ENCODE measurements at places on chromosomes 16 and 17. TPM values are rescaled to one million over a fixed set of nuclear protein-coding genes. Genes with fewer than 3 reads are reported as not detected.

Gene ELOB
- total RNA-seq = 98.8 TPM

Gene HOXB4
- total RNA-seq = 0.09 TPM

Gene ANKFN1
- 19.1 TPM for total RNA-seq

Gene MAP2K6
- 32.6 TPM for total RNA-seq

Gene SERPINF2
- total RNA-seq = 0.18 TPM

Gene ASGR1
- 11.2 TPM for total RNA-seq

Gene DOC2A
- total RNA-seq = 6.2 TPM

Gene DOC2B
- 32.5 TPM for total RNA-seq

DNA sequence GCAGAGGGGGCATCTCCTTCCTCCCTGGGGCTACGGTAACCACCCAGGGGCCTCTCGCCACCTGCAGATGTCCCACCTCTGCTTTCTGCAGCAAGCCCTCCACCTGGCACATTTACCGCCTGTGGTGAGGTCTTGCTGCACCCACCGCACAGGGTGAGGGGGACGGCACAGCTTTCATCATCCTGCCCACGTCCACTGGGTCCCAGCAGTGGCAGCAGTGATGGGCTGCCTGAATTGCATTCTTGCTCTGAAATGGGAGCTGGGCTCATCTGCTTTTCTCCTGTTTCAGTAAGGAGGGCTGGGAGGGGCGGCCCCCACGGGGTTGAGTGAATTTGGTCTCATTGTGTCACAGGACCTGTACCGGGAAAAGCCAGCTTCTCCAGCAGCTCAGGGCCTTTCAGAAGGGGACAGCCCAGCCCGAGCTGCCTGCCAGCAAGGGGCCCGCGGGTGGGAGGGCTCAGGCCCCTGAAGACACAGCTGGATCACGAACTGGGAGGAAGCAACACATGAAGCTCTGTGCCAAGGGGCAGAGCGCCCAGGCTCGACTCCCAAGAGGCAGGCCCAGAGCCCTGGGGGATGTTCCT, 12.7 kb downstream of the DNAAF8 start:
- no peak for DNase-seq

- DNase-seq = peak; percentile 89
These were observed 4.3 kb downstream of the CANT1 start for GRCh38 chr17:79005063-79005861.

- no peak for DNase-seq
These were observed 12.1 kb upstream of the USP10 start for GRCh38 chr16:84687715-84688114.

DNA sequence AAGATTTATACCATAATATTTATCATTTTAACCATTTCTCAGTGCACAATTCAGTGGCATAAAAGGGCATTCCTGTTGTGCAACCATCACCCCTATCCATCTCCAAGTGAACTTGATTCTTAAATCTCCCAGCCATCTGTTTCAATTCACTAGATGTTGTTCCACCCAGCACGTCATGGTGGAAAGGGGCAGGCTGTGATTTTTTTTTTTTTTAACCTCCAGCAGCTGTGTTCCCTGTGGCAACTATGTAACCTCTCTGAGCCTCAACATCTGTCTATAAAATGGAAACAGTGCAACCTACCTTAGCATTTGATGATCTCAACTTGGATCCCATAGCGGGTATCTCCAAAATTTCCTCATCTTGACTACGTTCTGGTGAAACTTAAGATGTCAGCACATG, 604.5 kb downstream of the WWOX start:
- DNase-seq = no peak

GRCh38 chr16:11630046-11630767, 38.0 kb upstream of the SNN start:
- no peak for DNase-seq

DNA sequence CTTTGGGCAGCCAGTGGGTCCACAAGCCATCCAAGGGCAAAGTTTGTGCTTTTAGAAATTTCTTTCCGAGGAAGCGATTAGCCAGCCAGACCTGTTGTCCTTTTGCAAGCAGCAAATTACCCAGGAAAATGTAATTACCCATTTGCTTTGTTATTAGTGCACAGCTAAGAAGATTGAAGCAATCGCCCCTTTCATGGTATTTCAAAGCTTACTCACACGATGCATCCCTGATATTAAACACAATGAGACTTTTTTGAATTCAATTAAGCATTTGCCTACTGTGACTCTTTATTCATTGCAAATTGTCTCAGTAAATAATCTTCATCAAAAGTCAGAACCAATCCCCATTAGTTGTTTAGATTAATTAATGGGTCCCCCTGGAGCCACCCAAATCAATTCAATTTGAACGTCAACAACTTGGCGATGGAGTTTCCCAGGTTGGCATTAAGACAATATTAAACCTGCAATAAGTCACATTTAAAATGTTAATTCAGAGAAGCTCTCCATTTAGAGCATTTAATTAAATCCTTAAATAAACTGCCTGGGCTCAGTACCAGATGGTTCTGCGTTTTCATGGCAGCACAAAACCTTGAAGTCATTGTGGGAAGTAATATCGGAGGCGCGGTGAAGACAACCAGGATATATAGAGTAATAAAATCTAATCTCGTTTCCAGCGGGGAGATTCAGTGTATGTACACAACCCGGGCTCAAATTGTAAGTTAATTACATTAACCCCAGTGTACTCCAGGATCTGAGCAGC, 366.2 kb upstream of the TNRC6C start:
- DNase-seq = no peak

GRCh38 chr17:64503821-64504768, 2.0 kb downstream of the DDX5 start:
- DNase-seq = no peak

- DNase-seq = no peak
These were observed 1432.0 kb upstream of the GOT2 start for GRCh38 chr16:60166111-60166510.

GRCh38 chr16:58276346-58276951, 18.4 kb downstream of the PRSS54 start:
- DNase-seq = no peak

DNA sequence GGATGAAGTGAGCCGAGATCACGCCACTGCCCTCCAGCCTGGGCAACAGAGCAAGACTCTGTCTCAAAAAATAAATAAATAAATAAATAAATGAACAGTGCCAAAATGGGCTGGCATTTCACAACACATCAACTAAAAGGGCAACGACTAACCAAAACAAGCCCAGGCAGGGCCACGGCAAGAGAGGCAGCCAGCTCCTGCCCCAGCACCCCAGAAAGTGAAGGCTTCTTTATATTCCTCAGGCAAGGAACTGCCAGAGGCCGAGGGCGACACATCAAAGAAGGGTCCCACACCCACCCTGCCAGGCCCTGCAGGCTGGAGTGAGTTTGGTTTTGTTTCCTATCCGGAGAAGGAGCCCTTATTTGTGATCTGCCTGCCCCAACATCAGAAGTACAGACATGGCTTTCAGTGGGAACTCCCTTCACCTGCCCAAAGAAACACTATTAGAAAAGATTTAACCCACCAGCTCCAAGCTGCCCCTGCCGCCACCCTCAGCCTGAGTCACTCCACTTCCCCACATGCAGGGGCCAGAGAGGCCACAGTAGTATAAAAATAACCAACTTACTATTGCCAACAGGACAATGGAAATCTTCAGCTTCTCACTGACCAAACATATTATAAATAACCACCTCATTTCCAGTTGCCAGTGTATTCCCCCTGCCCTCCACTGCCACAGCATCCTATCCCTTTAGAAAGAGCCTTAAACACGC, 8.0 kb downstream of the FBXO31 start:
- no peak for DNase-seq

DNA sequence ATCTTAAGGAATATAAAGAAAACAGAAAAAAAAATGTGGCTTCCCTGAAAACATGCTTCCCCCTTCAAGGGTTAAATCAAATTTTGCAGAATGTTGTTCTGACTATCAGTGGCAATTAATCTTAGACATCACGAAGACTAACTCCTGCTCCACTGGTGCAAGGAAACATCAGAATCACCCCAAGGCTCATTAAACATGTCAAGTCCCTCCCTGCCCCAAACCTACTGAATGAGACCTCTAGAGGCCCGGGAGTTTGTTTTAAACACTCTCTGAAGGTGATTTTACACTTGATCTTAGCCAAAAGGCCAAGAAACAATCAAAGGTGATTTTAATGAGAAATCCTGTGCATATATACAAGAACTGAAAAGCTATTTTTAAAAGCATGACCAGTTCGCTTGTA, 18.3 kb downstream of the PSME3IP1 start:
- no peak for DNase-seq

- DNase-seq = no peak
These were observed 1502.9 kb downstream of the CDH11 start for GRCh38 chr16:63618896-63619485.

GRCh38 chr16:27313422-27314160, at the start of gene IL4R:
Gene IL4R, plus strand, starts transcription at chr16:27313974. Its CDS starts 26,230 bp downstream, at chr16:27340204.
- no peak for DNase-seq

DNA sequence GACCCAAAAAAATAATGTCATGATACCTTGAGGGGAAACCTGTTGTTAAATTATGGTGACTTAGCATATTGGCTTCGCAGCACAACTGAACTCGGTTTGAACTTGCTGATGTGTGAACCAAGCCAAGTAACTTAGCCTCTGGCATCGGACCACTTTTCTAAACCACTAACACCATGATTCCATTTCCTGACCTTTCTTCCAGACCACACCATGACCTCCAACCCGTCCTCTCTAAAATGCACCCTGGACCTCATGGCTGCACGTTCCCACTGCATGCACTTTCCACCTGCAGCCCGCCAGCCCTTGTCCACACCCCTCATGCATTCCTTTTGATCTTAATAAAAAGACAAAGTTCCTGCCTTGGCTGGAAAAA, 29.3 kb downstream of the DYNLRB2 start:
- no peak for DNase-seq

DNA sequence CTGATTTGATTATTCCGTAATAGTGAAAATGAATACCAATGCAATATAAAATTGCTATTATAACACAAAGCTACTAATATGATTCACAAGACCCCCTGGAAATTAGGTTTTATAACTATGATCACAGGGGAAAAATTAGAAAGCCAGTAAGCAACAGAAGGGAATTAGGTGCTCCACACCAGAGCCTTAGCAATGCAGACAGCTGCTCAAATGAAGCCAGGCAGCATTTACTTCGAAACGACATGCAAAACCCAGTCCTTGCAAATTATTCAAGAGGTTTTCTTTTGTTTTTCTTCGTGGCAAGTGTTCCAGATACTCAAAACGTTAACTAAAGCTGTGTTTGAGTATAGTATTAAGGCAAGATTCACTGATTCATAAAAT, 47.9 kb downstream of the TOX3 start:
- no peak for DNase-seq

DNA sequence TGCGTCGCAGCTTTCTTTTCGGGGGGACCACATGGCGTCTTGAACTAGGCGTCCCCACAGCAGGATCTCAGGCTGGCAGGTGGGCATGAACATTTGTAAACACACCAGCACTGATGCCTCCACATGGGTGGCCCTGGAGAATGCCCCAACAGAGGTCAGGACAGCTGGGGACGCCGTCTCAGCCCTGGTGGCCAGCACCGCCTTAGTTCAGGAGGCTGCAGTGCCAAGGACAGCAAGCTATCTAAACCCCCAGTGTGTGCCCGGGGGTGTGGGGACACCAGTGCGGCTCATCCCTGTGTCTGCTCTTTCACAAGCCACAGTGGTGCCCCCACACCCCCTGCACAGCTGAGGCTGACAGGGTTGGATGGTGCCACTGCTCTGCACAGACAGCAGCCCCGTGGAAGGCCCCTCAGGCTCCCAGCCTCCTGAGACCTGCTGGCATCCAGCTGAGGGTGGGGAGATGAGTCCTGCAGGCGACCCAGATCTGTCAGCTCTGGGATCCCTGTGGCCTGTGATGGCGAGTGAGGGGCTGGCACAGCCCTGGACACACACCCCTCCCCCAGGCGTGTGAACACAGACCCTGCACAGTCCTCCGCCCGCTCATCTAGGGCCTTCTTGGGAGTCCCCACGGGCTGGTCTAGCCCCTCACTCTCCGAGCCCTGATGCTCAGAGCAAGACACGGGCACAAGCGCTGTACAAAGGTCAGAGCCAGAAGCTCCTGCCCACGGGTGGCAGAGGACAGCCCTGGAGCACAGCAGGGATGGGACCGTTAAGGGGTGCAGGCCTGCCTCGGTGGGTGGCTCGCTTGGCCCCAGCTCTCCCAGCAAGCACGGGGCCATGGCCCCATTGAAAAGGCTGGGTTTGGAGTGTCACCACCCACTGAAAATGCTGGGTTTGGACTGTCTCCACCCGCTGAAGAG, 10.7 kb downstream of the FSCN2 start:
- DNase-seq = no peak

- DNase-seq = no peak
These were observed 10.5 kb upstream of the MYO18A start for GRCh38 chr17:29190592-29191207.

DNA sequence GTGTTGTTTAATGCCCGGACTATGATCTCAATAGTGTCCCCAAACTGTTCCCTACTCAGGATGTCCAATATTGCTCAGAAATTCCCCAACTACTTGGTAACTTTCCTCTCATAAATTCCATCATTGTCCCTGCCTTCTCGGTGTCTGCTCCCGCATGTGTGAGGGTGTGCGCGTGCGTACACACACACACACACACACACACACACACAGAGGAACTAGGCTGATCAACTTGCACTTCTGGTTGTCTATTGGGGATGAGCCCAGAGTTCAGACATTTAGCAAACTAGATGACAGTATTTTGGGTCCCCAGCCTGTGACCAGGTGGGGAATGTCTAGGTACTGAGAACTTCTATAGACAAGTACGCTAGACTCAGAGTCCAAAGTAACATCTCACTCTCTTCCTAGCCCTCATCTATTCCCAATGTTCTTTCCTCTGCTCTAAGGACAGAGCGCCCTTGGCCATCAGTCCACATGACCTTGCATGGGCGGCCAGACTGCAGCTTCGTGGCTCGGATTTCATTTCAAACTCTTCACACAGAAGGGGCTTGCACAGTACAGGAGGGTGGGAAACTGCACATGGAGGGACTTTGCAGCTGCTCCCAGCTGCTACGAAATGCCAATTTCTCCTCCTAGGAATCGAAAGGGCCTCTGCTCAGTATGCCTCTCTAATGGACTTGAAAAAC, 5.3 kb downstream of the HS3ST3A1 start:
- DNase-seq = no peak

- no peak for DNase-seq
These were observed 7.2 kb upstream of the PLXDC1 start for GRCh38 chr17:39158623-39159022.

DNA sequence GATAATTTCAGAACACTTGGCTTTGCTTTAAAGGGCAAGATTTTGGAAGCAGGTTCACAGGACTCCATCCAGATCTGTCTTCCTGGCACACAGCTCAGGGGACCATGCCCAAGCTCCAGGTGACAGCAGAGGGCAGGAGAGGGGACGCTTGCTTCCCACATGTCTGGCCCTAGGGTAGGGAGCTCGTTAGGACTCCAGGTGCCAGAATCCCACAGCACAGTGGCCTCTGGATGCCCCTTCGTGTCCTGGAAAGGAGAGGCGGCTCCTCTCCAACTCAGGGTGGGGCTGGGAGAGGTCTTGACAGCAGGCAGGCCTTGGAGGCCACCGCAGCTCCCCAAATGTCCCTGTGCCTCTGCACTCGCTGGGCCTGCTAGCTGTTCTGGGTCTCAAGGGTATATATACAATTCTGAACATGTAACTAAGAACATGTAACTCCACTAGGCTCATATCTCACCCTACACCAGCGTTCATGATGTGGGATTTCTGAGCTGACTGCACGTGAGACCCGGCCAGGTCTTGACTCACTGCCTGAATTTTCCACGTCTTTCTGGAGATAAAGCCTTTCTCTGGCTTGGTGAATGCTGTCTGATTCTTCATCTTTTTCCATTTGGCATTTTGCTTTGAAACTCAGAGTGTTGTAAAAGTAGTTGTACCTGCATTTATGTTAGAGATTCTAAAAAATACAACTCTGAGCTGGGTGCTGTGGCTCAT, 52.8 kb downstream of the MARCHF10 start:
- peak; percentile 39 for DNase-seq
